ENCODE measurements at places on chromosomes 13 and 19.
A peak's percentile ranks its signal among the peaks of the same experiment; 100 is the strongest.

- peak; percentile 96 for DNase-seq
Observed at GRCh38 chr19:49866933-49867782, at the start of gene PNKP. PNKP (minus strand) TSS chr19:49867576; CDS start chr19:49867204, 372 bp downstream.

- DNase-seq, result no peak
Observed at GRCh38 chr19:2970201-2970835, 7.0 kb upstream of the TLE6 start.

GRCh38 chr19:58406818-58407657 lies 1.4 kb upstream of the ZNF584 start:
- no peak for DNase-seq

- DNase-seq, result peak; percentile 25
Observed at GRCh38 chr13:88622362-88622973, 951.3 kb downstream of the SLITRK5 start.

GRCh38 chr13:19817510-19818158 lies 34.9 kb upstream of the PSPC1 start:
- no peak for DNase-seq

DNA sequence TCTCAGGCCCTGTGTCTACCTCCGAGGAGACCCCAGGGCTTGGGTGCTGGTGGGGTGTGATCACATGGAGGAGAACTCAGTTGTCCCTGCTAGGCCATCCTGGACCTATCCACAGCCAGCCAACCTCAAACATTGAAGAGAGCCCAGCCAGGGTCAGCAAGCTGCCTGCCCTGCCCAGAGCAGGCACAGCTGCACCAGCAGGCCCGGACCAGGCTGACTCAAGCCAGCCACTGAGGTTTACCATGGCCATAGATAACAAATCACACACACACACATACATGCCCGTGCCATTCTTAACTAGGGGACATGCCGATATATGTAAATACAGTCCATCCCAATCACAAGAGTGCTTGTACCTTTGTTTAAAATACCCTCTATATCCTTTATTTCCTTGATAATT lies 8.1 kb downstream of the ARHGEF7 start:
- no peak for DNase-seq

DNA sequence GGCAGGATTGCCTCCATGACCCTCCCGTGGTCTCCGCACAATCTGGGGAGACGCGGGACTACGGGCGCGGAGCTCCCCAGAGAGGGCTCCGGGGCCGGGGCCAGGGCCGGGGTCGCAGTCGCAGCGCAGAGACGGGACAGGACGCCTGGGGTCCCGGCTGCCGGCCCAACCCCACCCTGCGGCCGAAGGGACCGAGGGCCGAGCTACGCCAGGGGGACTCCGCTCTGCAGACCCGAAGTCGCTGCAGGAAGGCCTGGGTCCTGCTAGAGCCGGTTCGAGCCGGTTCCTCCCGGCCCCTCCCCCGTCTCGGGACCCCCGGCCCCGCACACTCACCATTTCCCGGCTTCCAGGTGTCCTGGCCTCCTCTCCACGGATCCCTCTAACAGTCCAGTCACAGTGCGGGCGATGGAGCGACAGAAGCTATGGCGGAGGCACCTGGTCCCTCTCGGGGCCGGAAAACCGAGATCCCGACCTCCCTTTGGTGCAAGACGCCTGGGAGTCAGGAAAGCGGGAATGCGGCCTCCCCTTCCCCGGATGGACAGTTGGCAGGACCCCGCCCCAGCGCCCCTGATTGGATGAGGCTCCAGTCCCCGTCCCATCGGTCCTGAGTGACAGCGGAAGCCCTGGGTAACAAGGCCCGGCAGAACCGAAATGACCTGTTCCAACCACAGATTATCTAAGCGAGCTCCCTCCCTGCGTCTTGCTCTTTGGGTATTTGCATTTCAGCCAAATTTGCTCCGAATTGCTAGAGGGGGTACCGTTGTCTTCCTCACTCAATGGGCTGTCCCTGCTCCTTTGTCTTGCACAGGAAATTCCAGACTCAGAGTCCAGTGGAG lies at the start of gene ZNF625:
ZNF625 (minus strand) TSS at position 512 of the 836 bp plus-strand sequence; CDS start at position 336, 176 bp downstream.
- peak; percentile 67 for DNase-seq

DNA sequence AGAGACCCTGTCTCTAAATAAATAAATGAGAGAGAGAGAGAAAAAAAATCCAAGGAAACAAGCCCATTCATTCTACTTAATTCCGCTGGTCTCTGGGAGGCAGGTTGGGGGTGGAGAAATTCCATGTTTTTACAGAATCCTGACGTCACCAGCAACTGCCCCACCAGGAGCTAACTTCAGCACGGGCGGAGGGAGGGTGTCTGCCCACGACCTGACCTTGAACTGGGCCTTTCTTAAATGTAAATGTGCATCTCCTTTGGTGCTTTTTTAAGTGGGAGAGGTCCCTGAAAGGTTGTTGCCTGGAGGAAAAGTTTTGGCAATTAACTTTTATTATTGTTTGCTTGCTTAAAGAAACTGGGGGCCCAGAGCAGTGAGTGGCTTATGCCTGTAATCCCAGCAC lies 15.5 kb downstream of the KLF2 start:
- DNase-seq, result no peak

GRCh38 chr13:66528944-66529576 lies 701.1 kb downstream of the PCDH9 start:
- DNase-seq, result no peak

DNA sequence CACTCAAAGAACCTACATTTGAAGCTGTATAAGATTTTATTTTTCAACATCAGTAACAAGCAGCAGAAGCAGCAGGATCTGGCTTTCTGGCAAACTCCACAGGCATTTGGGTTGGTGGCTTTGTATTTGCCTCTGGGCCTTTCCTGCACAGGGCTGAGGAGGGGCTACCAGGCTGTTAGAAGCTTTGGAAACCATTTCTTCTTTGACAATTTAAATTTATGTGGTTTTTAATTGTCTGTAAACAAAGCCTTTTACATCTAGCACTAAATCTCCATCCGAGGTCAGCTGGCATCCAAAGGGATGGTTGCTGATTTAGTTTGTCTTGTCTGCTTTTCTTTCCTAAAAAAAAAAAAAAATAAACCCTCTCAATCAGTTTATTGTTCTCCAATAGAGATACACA lies 127.5 kb upstream of the OBI1 start:
- no peak for DNase-seq

GRCh38 chr13:102127153-102127552 lies 274.7 kb downstream of the FGF14 start:
- no peak for DNase-seq

GRCh38 chr19:57664269-57665127 lies 4.2 kb upstream of the ZSCAN4 start:
- DNase-seq, result no peak

DNA sequence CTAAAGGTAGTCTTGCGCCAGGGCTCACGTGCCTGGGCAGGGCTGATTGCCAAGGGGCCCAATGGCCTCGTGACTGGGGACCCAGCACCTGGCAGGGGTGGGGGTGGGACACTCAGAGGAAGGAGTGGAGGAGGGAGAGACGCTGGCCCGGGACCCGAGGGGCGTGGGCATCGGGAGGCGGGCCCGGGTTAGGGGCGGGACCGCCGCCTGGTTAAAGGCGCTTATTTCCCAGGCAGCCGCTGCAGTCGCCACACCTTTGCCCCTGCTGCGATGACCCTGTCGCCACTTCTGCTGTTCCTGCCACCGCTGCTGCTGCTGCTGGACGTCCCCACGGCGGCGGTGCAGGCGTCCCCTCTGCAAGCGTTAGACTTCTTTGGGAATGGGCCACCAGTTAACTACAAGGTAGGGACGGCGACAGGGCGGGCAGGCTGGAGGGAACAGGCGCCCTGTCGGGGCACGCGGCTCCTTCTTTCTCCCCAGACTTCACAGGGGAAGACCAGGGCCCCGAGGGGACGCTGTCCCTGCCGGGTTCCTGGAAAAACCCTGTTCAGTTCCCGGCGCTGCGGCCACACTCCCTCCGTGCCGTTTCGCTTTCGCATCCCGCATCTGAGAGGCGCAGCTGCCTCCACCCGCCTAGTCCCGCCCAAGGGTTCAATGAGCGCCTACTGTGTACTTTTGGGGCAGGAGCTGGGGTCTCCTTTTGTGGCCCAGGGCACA lies at the start of gene IFI30:
IFI30 (plus strand) TSS at position 242 of the 717 bp plus-strand sequence; CDS start at position 271, 29 bp downstream.
- DNase-seq, result peak; percentile 79

DNA sequence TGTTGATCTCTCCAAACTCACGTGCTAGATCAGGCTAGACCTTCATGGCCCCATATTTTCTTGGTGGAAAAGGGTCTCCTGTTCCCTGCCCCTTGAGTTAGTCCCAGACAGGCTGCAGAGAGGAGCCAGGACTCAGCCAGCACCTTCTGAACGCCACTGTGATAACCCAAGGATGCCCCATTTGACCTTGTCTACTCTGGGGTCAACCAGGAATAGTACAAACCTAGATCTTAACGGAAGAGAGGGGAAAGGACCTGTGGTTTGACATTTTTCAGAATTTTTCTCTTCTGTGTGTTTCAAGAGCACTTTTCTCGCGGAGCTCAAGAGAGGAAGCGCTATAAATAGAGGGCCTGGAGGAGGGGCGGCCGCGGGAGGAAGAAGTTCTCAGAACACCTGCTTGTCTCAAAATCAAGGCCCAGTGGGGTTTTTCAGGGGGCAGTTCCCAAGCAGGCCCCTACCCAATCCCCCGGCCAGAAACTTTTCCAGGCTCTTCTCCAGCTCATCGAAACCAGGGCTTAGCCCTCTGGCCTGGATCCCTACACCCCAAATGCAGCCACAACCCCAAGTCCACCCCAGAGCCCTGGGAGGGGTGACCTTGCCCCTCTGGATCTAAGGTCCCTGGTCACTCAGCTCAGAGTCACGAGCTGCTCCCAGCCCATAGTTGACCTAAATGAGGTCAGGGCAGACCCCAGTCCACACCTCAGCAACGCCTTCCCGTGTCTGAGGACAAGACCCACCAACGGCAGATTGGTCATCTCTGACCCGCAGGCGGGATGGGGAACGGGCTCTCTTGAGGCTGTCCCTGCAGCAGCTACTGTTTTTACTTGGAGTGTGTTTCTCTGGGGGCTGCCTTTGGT lies 75.6 kb upstream of the TM9SF2 start:
- DNase-seq, result peak; percentile 76

DNA sequence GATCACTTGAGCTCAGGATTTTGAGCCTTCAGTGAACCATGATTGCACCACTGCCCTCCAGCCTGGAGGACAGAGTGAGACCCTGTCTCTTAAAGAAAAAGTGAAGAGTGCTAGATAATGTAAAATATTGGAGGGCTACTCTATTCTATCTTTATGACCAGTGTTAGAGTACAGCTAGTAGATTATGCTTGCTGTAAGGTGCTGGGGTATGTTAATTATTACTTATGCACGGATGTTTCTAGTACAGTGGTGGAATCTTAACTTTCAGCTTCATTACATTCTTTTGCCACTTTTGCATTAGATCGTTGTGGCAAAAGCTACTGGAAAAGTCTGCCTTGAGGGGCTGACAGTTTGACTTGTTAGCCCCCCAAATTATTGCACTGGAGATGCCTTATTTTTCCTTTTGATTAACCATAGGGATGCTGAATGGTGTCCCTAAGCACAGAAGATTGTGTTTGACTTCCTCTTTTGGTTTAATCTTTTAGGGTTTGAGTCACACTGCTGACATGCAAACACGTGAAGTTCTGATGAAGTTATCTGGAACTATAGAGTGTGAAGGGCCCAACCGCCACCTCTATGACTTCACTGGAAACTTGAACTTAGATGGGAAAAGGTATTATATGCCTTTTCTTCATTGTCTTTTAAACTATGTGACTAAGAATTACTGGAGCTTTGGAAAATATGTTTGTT lies 169.8 kb downstream of the ATP8A2 start:
- no peak for DNase-seq

DNA sequence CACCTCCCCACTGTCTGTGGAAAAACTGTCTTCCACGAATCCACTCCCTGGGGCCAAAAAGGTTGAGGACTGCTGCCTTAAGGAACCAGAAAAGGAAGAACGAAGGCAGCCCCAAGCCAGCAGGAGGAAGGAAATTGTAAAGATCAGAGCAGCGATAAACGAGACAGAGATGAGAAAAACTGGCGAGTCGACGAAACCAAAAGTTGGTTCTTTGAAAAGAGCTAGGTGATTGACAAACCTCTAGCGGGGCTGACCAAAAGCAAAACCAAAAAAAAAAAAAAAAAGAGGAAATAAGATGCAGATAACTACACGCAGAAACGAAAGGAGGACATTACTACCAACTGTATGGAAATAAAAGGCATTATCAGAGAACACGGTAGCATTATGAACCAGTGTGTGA lies 76.9 kb downstream of the GADD45B start:
- peak; percentile 62 for DNase-seq

- no peak for DNase-seq
Observed at GRCh38 chr13:48443442-48444208, 30.7 kb upstream of the LPAR6 start.

DNA sequence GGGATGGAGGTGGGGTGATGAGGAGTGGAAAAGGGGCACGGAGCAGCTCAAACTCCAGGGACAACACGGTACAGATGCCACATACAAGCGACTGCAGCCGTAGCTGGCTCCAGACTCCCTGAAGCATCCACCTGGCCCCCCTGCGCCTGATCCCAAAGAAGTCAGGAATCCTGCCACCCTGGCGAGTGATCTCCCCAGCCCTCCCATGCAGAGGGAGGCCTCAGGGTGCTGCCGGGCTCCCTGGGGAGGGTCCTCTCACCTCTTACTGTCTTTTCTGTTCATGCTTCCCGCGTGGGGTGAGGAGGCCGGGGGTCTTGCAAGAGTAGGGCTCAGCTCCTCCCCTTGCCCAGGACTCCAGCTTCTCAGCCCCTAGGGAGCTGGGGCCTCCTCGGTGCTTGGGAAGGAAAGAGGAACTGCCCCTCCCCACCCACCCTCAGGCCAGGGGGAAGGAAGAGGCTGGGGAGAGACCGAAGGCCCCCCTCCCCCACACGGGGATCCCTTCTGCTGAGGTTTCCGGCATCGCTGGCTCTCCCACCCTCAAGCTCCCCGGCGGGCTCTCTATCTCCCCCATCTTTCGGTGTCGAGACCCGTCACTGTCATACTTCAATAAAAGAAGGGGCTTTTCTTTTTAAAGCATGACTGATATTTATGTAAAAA lies at the start of gene RASGRP4:
RASGRP4 (minus strand) TSS at position 410 of the 657 bp plus-strand sequence; CDS start at position 282, 128 bp downstream.
- peak; percentile 70 for DNase-seq

DNA sequence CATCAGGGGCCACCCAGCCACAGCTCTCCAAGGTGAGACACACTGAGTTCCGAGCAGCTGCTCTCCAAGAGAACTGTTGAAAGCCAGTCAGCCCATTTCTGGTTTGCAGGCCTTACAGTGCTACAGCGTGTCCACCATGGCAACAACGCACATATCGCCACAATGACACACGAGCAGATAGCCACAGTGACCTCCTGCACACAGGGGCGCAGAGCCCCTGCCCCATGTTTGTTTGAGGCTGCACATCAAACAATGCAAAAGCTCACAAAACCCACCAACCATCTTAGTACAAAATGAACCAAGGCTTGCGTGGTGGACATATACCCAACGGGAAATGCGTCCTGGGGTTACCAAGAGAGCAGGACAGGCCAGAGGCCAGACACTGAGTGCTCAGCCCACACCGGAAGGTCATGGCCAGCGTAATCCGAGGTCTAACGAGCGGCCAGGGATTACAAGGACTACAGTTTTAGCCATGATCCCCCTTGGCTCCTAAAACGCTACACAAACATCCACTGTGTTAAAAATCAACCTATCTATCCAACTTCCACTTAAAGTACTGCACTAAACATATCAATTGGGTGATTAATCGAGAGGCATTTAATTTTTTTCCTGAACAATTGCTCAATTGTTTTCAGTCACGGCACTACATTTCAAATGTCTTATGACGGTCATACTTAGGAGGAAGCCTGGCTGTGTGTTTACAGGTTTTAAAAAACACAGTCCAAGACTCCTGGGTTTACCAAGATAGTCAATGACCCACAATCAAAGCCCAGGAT lies 56.0 kb downstream of the STK24 start:
- DNase-seq, result no peak
